Non-pigmented ciliary epithelial cell (primary cell): ENCODE measurements at places on chromosomes 2 and 18.

DNA sequence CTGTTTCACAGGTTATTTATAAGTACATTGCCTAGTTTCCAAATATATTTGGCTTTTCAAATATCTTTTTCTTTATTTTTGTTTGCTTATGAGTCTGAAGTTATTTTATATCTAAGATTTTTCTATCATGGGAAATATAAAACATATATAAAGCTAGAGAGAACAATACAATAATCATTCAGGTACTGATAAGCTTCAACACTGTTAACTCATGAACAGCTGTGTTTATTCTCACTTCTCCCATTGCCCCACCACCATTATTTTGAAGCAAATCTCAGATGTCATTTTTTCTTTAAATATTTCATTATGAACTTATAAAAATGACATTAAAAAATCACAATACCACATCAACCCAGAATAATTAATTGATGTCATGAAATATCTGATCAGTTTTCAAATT lies 9.7 kb downstream of the CAMKMT start:
- no peak for DNase-seq

DNA sequence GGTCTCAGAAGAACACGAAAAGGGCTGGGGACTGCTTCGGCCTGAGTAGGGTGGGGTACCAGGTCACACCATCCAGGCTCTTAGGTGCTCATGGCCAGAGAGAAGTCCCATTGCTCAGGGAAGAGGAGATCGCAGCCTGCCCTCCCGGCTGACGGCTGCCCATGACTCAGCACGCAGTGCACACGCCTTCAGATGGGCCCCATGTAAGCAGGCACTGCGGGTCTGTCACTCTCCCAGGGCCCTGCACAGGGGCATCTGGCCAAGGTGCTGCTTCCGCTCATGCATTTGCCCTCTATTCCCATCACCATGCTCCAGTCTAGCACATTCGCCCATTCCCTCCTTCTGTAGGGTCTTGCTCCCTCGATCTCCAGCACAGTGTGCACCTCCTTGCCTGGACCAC lies 34.7 kb downstream of the SFXN5 start:
- no peak for DNase-seq

DNA sequence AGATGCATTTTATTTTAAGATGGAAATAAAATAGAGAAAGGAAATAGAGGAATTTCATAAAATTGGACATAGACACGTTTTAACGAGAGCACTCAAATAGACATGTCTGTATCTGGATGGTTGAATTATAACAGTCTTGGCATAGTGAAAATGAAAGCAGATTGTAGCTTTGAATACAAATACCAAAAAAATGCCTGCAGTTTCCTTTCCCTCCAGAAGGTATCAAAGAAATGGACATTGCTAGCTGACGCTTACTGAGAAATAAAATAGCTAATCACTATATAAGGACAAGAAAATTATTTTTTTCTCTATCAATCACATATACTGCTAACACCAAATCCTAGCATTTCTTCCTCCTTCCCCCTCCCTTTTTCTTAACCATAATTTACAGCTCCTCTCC lies 11.4 kb upstream of the MAPRE2 start:
- no peak for DNase-seq

DNA sequence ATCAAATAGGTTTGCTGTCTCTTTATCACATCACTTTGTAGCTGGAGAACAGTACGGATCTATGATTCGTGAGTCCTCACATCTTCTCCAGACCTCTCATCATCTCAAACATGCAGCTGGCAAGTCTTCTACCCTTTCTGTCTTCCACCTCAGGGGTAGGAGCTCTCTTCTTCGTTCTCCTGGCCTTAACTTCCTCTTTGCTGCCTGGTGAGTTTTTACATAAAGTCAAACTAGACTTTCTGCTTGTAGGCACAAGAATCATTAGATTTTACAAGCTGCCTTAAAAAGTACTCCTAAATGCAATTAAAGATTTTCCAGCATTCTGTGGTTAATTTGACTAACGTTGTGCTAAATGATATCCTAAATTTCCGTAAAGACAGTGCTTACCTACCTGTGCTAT lies 43.7 kb upstream of the TANK start:
- no peak for DNase-seq
